ENCODE measurements at places on chromosomes 6 and 20.
A peak's percentile ranks its signal among the peaks of the same experiment; 100 is the strongest.

DNA sequence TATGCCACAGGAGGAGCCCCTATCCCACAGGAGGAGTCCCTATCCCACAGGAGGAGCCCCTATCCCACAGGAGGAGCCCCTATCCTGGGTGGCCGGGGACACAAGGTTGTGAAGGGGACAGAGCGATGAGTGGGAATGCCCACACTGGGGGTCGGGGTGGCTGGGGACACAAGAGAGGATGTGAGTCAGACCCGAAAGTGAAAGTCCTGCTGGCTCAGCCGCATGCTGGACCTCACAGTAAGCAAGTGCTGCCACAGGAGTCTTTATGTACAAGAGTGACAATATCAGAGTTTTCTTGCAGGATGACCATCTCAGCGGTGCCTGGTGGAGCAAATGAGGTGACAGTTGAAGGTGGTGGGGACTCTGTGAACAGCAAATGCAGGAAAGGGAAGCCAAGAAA is 93.7 kb downstream of the PSMB1 start:
- DNase-seq, result no peak

DNA sequence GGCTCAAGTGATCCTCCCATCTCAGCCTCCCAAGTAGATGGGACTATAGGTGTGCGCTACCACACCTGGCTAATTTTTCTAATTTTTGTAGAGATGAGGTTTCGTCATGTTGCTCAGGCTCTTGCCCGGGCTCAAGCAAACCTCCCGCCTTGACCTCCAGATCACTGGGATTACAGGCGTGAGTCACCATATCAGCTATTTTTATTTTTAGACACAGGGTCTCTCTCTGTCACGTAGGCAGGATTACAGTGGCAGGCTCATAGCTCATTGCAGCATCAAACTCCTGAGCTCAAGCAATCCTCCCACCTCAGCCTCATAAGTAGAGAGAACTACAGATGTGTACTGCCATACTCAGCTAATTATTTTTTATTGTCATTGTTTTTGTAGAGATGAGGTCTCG is 41.7 kb downstream of the SLC23A2 start:
- no peak for DNase-seq

DNA sequence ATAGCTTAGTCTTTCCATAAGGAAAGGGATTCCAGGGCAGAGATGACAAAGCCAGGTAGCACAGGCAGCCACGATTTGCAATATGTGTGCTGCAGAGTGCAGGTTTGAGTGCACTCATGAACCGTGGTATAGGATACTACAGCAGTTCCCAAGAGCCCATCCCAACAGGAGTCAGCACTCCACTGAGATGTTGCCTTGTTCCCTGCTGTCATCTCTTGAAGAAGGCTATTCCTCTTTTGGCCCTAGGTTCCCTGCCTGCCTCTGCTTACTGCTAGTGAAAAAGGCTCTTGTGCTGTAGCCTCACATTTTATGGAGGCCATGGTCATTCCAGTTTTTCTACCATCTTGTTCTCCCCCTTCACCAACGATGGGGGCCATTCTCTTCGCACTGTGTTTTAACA is 40.2 kb downstream of the RALY start:
- no peak for DNase-seq

GRCh38 chr6:118708055-118708454 is 56.7 kb upstream of the CEP85L start:
- no peak for DNase-seq

DNA sequence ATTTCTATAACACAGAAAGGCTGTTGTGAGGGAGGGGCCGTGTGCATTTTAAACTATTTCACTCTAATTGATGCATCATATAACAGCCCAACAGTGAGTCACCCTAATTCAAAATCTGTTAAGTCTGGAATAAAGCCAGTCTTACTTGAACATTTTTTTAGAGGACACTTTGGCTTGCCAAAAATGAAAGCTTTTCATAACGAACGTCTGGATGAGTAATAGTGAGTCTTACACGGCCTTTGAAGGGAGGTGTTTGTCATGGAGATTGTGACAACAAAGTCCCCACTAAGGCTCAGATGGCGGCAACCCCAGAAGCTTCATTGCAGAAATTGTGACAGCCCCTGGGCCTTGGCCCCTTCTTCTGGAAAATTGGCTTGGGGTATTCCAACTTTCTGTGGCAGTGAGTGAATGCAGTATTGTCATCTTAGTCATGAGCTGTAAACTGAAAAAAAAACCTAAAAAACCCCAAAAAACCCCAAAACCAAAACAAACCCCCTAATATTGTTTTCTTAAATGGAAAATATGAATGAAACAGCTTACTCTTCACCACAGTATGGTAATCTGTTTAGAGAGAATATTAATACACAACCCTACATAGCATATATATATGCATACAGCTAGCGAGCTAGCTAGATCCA is 92.6 kb upstream of the CLDN20 start:
- peak; percentile 64 for DNase-seq

GRCh38 chr20:23189341-23189740 is 103.2 kb upstream of the CD93 start:
- DNase-seq, result no peak

GRCh38 chr6:6515691-6516607 is 72.6 kb upstream of the LY86 start:
- no peak for DNase-seq

DNA sequence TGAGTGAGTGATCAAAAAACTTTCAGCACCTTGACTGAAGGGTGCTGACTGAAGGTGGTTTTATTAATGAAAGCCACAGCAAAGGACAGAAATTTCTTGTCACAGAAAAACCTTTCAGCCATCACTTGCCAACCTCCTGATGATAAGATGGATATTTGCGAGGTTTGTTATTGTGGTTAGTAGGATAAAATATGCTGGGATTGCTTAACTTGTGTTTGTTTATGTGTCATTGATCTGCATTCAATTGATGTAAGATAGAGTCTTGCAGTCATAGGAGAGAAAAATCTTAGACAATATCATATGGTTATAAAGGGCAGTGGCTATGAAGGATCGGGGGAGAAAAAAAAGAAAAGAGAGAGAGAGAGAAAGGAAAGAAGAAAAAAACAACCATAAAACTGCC is 1.2 kb downstream of the TSBP1 start:
- DNase-seq, result no peak

- DNase-seq, result no peak
Measured at GRCh38 chr6:25404693-25405169, 125.6 kb downstream of the CARMIL1 start.

- peak; percentile 11 for DNase-seq
Measured at GRCh38 chr20:63054681-63055240, 48.0 kb upstream of the BHLHE23 start.

DNA sequence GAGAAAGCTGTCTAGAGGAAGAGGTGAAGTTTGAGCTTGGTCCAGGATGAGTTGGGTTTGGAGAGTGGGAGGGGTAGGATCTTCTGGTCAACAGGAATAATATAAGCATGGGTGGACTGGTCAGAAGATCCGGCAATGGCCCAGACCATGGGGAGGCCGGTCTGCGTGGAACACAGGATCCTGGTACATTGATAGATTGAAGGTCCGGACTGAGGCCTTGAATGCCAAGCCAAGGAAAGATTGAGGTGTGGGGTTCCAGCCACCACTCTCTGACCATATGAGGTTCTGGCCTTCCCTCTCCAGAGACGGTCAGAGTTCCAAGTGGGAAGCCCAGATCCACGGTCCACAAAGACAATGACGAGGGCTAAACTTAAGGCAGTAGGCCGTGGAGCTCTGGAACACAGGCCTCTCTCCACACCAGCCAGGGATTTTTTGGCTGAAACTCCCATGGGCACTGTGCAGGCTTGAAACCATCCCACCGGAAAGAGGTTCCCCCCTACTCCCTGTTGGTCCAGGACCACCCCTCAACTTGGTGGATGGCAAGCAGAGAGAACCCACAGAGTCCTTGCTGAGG is 3.2 kb downstream of the MDFI start:
- peak; percentile 24 for DNase-seq

GRCh38 chr6:88982720-88983119 is 19.3 kb upstream of the RNGTT start:
- DNase-seq, result peak; percentile 54

GRCh38 chr6:149065658-149066556 is 251.6 kb upstream of the TAB2 start:
- DNase-seq, result no peak

DNA sequence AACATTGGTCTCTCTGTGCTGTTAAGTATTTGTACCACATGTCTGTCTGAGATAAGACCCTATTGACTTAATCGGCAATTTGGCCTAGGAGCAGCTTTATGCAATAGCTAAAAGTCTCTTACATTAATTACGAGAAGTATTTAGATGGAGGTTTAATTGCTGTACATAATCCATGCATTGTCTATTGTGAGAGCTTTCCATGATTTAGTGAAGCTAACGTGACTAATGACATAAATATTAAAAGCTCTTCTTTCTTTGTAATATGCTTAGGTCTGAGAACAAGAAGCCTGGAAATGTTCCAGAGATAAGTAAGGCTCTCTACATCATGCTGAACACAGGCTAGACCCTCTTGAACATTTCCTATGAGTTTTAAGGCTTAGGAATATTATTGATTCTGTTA is 32.7 kb upstream of the FAM83B start:
- no peak for DNase-seq

DNA sequence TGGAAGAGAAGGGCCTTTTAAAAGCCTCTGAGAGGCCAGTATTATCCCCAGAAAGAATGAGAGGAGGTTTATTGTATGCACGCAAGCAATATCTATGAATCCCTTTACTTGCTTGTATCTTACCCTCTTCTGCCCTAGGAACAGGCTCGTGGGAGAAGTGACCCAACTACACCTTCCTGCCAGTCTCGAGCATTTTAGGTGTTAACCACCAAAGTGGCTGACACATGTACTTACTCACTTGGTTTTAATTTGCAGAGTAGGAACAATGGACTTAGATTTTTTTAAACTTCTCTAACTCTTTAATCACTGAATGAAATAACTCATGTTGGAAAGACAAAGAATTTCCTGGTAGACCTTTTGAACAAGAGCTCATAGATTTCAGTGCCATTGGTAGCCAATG is 296.9 kb downstream of the PLCB1 start:
- DNase-seq, result no peak

DNA sequence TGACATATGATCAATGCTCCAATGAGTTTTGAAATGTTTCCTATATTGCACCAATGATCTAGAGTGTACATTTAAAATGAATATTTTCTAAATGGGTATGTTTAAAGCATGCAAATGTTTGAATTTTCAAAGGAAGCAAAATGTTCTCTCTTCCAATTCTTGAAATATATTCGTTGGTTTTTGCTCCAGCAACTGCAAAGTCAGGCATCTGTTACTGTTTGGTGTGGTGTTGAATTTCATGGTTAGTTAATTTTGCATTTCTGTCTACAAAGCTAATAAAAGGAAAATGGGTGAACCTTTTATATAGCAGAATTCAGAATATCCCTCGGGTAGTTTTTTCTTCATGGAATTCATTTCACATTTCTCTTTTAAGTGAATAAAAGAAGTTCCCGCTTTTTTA is 1018.3 kb downstream of the GRIK2 start:
- DNase-seq, result no peak

DNA sequence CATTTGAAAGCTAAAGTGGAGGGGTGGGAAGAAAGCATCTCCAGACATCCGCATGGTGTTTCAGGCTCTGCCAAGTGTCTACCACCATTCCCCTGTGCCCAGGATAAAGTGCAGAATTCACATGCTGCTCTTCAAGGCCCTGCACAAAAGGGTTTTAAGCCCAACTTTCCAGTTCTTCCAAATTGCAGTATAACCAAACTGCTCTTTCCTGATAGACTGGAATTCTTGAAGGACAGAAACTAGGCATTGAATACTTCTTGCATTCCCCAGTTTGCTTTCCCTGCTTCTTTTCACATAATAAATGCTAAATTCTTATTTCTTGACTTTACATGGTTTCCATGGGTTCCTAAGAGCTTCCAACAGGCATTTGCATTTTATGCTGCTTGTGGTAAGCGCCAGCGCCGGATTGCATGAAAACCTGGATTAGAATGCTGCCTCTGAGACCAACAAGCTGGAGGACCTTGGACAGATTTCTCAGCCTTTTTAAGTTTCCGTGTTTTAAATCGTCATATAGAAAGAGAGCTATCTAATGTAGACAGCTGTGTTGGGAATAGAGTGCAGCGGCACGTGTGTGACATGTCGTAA is 7.9 kb downstream of the SOX4 start:
- no peak for DNase-seq

DNA sequence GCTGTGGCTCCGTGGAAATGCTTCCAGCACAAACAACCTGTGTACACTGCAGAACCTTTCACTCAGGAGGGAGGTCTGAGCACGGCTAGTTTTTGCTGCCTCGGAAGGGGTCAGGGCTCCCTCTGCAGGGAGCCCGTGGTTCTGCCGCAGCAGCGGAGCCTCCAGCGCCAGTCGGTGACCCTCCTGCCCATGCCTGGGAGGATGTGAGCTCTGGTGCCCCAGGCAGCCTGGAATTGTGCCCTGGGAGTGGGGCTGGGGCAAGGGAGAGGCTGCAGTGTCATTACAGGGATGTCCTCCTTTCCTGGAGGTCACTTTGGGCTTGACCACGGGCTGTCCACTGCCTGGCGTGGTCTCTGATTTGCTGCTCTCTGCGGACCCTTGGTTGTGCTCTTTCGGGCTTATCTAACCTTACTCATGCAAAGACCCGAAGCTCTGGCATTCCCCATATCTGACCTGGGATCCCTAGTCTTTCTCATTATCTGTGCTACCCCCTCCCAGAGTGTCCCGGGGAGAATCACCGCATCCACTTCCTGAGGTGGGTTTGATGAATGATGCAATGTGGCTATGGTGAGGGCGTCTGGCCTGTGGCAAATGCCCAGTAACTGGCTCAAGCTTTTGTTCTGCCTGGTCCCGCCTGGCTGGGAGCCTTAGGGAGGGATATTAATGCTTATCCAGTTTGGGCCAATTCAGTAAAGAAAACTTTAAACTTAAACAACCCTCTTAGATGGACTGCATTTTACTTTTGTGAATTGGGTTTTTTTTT is 59.6 kb upstream of the TAGAP start:
- DNase-seq, result peak; percentile 55

DNA sequence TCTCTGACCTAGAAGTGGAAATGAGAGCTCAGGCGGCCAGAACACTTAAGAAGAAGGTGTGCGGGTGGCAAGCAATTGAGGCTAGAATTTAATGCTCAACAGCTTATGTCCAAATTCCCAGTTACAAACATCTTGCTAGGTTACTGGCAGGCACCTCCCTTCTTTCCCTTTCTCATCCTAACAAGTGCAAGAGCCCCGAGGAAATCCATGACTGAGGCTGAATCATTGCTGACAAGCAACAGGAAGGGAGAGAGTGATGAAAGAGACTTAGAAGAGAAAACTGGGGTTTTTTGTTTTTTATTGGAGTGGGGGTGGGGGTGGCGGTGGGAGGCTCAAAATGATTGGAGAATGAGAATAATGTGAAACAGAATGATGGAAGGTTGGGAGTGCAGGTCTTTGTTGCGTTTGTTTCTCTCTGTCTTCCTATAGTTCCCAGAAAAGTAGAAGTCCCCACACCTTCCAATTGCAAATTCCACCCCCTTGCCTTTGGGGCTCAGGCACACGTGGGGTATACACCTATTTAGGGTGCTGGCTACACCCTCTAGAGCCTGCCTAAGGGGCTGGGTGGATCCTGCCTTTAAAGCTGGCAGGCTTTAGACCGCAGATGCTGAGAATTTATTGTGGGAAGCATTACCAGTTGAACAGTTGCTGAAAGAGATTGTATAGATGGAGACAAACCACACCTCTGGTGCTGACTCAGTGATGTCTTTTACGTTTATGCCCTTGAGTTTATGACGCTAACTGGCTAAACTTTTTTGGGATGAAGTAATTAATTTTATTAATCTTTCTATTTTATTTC is 1.4 kb downstream of the FAM83B start:
- DNase-seq, result no peak

- no peak for DNase-seq
Measured at GRCh38 chr6:74451953-74452352, 753.9 kb downstream of the COL12A1 start.

- DNase-seq, result peak; percentile 69
Measured at GRCh38 chr20:23136893-23137745, 51.0 kb upstream of the CD93 start.
